ENCODE measurements at places on chromosomes 7 and 10.

GRCh38 chr10:18683427-18683826 lies 24.2 kb downstream of the ARL5B start:
- DNase-seq: no peak

GRCh38 chr10:114002422-114002821 lies 41.2 kb upstream of the ADRB1 start:
- DNase-seq: no peak

DNA sequence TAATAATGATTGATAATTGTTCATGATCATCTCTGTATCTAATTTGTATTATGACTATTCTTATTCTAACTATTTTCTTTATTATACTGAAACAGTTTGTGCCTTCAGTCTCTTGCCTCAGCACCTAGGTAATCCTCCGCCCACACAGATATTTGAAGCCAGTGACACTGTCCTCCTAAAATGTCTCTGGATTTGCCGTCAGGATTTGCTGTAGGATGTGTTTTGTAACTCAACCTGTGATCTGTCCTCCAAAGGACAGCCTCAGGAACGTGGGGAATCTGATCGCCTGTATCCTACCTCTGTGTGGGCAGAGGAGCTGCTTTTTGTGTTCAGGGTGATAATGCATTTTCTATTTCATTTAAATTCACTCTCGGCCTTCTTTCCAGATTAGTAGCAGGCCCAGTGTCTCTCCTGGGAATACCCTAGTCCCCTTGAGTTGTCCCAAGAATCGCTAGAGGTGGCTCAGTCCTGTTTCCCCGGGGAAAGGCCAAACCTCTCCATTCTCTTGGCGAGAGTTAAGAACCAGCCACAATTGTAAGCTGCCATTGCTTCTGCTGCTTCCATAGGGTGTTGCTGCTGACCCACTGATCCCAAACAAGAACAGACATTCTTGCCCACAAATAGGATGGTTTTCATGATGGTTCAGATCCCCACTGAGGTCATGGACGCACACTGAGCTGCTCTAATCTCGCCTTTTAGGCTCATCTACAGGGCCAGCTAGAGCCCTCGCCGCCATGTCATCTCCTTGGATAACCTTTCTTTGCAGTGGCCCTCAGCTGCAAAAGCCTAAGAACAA lies 136.2 kb upstream of the KCNMA1 start:
- no peak for DNase-seq

DNA sequence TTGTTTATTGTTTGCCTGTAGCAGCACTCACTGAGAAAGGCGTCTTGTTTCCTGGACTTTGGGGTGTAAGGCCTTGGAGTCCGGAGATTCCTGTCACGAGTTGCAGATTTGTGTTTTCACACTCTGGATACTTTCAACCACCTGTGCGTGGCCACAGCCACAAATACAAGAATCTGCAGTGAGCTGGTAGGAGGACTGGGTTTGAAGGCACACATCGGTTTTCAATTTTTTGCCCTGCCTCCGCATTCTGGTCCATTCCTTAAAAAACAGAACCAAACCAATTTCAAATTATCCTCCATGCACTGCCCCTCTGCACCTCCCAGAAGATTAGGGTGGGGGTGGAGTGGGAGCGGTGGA lies 619 bp downstream of the EXOC4 start:
- DNase-seq: no peak

DNA sequence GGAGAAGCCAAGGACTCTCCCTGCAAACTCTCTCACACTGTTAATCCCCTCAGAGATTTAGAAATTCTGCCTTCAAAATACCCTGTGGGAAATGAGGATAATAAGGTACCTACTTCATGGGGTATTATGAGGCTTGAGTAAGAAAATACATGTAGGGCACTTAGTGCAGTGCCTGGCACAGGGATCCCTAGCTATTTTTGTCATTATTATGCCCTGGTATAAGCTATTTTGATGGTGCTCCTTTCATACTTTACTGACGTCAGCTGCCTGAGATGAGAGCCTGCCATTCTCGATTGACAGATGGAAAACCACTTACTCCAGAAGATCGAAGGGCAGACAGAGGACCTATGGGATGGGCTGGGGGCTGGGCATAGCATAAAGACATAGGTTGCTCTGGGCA lies 30.1 kb downstream of the MKX start:
- DNase-seq: no peak

DNA sequence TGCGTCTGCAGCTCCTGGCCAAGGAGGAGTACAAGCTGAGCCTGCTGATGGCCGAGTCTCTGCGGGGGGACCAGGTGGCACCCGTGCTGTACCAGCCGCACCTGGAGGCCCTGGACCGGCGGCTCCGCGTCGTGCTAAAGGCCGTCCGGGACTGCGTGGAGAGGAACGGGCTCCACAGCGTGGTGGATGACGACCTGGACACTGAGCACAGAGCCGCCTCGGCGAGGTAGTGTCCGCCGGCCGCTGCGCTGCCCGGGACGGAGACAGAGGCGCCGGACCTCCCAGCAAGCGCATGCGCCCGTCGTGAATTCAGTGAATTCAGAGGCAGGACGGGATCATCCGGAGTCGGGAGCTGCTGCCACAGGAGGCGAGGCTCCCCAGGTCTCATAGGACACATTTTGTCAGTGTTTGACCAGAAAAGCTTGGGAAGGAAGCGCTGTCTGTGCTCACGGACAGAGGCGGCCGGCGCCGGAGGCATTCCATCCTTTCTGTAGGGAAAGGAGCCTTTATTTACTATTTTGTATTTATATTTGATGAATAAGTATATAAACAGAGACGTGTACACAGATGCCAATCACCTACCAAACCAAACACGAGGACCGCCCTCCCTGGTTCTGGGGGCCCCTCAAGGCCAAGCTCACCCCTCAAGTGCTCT lies 30.1 kb upstream of the FOXL3 start:
- no peak for DNase-seq

Data from stimulated activated effector memory CD8-positive, alpha-beta T cell treated with anti-CD3 and anti-CD28 coated beads, Interleukin-12 subunit alpha, Interleukin-12 subunit beta, amount 100 ng/mL, for 72 hours (primary cell).